Colonic mucosa (tissue), 4 donors: ENCODE measurements at places on chromosomes 16 and 17. TPM values are rescaled to one million over a fixed set of nuclear protein-coding genes. Genes with fewer than 3 reads are reported as not detected.

Gene ENPP7
- not detected for total RNA-seq

Gene ATP5PD
- 371 TPM for total RNA-seq

Gene ELP5
- total RNA-seq: 77.9 TPM

Gene KRT36
- total RNA-seq: not detected

Gene CMTM1
- 9.4 TPM for total RNA-seq

Gene MYLK3
- total RNA-seq: 0.58 TPM

Gene ZNF778
- total RNA-seq: 3.9 TPM

Gene PPY
- not detected for total RNA-seq

Gene IRF8
- total RNA-seq: 52.5 TPM

Gene WFDC1
- 17.4 TPM for total RNA-seq

Gene KRTAP4-5
- not detected for total RNA-seq

Gene CD300E
- not detected for total RNA-seq

Gene MYH2
- 0.48 TPM for total RNA-seq

Gene MT1G
- total RNA-seq: 243 TPM
